ENCODE measurements at places on chromosomes 13 and 19. TPM values are rescaled to one million over a fixed set of nuclear protein-coding genes. Genes with fewer than 3 reads are reported as not detected.

Gene CXCL17
- total RNA-seq = not detected

DNA sequence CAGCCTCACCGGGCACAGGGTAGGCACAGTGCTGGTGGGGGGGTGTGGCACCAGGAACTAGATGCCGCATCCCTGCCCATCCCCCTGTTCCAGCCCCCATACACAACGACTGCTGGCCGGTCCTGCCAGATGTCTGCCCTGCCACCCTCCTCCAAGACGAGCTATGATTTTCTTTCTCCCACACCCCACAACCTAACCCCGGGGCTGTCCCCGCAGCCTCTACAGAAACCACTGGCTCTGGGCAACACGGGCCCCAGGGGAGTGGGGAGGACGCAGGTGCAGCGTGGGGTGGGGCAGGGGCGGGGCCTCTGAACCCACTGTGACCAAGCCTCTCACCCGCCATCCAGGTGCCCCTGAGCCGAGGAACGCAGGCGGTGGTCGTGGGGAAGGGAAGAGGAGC, 15.5 kb downstream of the PGLS start:
- no peak for DNase-seq

Gene DCT
- not detected for total RNA-seq

- no peak for DNase-seq
Observed at GRCh38 chr13:113623491-113624234, 34.3 kb downstream of the ATP4B start.

Gene PGLYRP2
- total RNA-seq = not detected

DNA sequence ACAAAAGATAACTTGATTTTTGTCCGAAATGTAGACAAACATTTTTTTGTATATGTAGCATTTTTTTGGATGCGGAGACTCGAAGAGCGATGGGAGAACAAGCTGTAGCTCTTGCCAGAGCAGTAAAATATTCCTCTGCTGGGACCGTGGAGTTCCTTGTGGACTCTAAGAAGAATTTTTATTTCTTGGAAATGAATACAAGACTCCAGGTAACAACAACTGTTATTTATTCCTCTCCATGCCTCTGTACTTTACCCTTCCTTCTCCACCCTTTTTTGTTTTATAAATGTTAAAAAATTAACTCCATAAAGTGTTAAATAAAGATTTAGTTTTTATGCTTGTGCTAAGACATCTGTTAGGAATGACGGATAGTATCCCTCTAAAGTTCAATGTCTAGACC, 184.2 kb downstream of the PCCA start:
- no peak for DNase-seq

Gene ZNF77
- 4.6 TPM for total RNA-seq

DNA sequence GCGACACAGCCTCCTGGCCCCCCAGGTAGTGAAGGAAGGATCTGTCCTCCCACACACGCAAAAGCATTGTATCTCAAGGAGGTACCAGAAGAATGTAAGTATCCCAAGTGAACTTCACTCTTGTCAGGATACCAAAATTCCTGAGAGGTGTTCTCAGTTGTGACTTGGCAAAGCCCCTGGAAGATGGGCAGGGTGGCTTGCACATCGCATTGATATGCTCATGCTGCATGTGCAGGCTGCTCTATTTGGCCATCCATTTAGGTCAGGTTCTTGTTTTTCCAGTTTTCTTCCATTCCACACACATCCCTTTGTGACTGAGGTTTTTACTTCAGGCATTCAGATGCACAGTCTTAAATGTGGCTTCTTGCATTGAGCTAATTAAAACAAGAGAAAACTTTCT, 382.8 kb downstream of the FOXO1 start:
- DNase-seq = no peak

Gene ZNF208
- 0.61 TPM for total RNA-seq

DNA sequence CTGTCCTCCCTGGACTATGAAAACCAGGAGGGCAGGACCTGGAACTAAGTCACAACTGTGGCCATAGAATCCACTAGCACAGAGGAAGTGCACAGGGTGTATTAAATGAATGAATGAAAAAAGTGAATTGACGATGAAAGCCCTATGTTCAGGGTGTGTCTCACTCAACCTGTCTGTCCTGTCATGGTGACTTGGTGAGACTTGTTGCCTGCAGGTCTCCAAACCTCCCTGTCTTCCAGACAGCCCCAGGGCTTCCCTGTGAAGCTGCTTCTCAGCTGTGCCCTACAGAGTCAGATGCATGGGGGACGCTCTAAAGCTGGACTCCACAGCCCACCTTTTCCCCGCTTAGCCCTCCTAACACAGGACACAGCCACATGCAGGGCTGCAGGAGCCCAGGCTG, 4.8 kb upstream of the IGFL1 start:
- no peak for DNase-seq

- DNase-seq = no peak
Observed at GRCh38 chr19:6038634-6039405, 60.9 kb upstream of the RANBP3 start.

Data from left colon (tissue), 2 donors.